ENCODE measurements at places on chromosomes 3 and 15.

DNA sequence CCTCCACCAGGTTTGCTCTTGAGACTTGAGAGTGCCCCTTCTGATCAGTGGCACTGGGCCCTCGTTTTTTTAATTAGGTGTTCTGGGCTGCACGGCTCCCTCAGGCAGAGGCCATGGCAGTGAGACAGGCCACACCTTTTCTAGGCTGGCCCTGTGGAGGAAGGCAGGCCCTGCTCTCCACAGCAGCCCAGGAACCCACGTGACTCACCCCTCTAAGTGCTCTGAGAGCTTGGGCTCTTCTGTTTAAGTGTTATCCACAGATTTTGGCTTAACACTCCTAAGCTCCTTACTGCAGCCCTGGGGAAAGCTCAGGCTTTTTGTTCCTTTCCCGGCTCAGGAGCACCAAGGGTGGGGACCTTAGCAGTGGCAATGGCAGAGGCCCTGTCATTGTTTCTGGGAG, 463.2 kb upstream of the GBE1 start:
- DNase-seq: no peak

GRCh38 chr3:160471892-160472291, 22.3 kb upstream of the TRIM59 start:
- DNase-seq: no peak

- no peak for DNase-seq
Measured at GRCh38 chr3:160218136-160218535, 7.1 kb upstream of the C3orf80 start.

DNA sequence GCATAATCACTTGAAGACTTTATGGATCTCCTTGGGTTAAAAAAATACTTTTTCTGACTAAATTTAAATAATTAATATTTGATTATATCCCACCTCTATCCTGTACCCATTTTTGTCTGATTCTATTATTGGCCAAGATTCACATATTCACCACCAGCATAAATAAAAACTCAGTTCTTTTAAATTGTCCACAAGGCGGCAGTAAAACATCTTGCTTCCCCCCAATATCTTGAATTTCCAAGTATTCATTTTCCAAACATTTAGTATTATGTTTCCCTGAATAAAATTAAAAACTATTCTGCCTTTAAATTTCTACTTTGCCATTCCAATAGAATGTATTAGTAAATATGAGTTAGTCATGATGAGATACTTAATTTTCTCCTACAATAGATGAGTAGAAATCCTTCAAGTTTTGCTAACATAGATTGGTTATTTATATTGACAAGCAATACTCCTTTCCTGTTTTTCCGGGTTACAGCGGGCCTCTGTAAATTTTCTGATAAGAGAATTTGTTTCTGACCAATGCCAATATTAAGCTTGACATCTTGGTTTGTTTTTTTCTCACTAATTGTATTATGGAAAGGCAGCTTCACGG, 218.7 kb upstream of the MDFIC2 start:
- DNase-seq: no peak

DNA sequence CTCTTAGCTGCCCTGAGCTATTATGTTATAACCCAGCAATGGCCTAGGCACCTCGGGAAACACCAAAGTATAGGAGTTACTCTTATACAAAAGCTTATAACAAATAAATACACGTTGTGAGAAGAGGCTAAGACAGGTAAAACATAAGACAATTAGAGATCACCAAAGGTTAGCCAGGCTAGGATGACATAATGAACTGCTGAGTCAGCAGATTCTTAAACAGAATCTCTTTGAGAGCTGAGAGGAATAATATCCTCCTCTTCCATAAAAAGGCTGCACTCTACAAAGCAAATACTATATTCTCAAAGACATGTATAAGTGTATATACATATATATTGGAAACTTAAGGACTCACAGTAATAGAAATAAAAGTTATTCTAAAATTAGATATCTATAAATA, 37.2 kb downstream of the GOLIM4 start:
- DNase-seq: no peak

Measured in activated T-cell treated with anti-CD3 and anti-CD28 coated beads, Interleukin-2, amount 50 U/mL, for 4 hours (primary cell).